ENCODE measurements at places on chromosomes 1 and 21.

- no peak for DNase-seq
Observed at GRCh38 chr1:3292051-3292722, 162.3 kb upstream of the ARHGEF16 start.

DNA sequence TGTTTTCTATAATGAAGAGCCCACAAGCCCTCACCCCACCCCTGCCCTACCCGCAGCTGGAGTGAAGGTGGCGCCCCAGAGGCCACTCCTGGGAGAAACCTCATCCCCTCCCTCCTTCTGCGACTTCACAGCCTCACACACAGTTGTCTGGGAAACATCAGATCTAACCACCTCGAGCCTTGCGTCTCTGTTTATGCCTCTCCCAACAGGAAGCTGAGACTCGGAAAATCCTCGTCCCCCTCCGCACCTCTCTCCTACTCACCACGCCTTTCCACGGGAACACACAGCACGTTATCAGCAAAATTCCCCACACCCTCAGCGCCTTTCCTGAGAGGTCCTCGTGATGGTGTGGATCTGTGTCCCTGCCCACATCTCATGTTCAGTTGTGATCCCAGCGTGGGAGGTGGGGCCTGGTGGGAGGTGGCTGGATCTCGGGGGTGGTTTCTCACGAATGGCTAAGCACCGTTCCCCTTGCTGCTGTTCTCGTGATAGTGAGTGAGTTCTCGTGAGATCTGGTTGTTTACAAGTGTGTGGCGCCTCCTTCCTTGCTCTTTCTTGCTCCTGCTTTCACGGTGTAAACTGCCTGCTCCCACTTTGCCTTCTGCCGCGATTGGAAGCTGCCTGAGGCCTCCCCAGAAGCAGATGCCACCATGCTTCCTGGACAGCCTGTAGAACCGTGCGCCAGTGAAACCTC is 190.6 kb downstream of the KIF26B start:
- no peak for DNase-seq

- DNase-seq, result no peak
Observed at GRCh38 chr1:165144757-165145397, 211.6 kb downstream of the LMX1A start.

DNA sequence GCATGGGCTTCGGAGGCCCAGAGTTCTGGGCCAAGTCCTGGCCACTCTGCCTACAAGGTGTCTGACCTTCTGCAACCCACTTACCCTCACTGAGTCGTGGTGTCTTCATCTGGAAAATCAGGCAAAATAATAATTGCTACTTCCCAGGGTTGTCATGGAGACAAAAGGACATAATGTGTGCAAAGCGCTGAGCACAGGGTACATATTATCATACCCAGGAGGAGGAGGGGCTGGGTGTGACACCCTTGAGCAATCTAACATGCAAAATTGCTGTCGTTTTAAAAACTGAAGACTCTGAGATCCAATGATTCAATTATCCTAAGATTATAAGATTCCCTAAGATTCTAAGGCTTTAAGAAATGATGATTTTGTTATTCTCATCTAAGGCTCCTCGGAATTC is 459.5 kb downstream of the PTPRU start:
- DNase-seq, result no peak

DNA sequence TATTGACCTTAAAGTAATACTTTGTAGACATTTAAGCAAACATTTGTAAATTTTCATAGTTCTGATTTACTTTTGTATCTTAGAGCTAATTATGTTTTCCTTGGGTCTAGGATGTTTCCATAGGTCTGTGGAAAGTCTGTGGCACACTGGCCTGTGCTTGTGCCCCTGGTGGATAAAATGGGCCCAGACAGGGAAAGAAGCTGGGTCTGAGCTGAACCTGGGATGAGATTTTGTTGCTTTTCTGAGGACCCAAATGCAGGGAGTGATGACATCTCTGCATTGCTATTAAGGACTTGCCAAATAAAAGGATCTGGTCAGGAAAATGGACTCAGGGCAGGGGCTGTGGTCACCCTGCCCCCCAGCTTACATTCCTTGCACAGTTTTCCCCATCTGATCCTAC is 41.8 kb downstream of the C1orf21 start:
- DNase-seq, result no peak

GRCh38 chr1:230686747-230687146 is 27.2 kb downstream of the AGT start:
- no peak for DNase-seq

GRCh38 chr1:168811176-168811575 is 82.2 kb upstream of the DPT start:
- DNase-seq, result no peak

DNA sequence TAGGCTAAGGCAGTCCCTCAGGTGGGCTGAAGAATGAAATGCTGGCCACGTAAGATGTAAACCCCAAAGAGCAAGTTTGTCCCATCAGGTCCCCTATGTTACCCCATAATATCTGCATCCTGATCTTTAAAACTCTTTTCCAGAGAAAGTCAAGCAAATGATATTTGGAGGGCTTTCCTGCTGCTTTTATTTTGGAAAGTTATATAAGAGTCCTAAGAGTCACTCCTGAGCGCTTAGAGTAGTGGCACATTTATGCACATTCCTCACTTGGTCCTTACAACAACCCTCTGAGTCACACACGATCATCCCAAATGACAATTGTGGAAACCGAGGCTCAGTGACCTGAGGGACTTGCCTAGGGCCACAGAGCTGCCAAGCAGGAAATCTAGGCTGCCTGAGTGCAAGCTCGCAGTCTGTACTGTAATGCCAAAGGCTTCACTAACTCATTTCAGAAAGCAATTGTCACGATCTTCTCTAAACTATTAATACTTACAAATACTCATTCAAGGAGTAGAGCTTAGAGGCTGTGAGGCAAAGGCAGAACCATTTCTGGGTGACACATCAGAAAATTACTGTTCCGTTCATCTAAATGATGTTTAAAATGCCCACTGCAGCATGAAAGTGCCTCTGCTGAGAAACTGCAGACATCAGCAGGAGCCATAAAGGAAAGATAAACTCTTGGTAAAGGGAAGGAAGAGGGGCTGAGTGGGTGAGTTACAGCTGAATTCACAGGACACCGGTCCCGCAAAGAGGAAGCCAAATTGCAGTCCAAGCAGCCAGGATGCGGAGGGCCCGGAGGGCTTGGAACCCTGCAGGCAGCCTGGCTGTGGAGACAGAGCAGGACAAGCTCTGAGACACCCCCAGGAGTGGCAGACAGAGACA is 30.8 kb downstream of the CAPZB start:
- no peak for DNase-seq

All from T-helper 2 cell (primary cell).